Activated naive CD8-positive, alpha-beta T cell treated with anti-CD3 and anti-CD28 coated beads for 36 hours (primary cell): ENCODE measurements at places on chromosomes 16 and 17. TPM values are rescaled to one million over a fixed set of nuclear protein-coding genes. Genes with fewer than 3 reads are reported as not detected.
A peak's percentile ranks its signal among the peaks of the same experiment; 100 is the strongest.

OTOA gene
- 0.06 TPM for total RNA-seq

OTOP2 gene
- not detected for total RNA-seq

SLC6A2 gene
- not detected for total RNA-seq

CCL7 gene
- total RNA-seq: not detected

C16orf74 gene
- 1.6 TPM for total RNA-seq

GRCh38 chr17:36777118-36777517, 160.2 kb upstream of the LHX1 start:
- DNase-seq: no peak
- no peak overlapping the region for H3K4me3 ChIP-seq
- H3K4me1 ChIP-seq: no peaks in the 10 kb centered on the region
- no peak overlapping the region for H3K27ac ChIP-seq
- H3K27me3 ChIP-seq: peaks cover 22% of the 10 kb centered on the region

DNA sequence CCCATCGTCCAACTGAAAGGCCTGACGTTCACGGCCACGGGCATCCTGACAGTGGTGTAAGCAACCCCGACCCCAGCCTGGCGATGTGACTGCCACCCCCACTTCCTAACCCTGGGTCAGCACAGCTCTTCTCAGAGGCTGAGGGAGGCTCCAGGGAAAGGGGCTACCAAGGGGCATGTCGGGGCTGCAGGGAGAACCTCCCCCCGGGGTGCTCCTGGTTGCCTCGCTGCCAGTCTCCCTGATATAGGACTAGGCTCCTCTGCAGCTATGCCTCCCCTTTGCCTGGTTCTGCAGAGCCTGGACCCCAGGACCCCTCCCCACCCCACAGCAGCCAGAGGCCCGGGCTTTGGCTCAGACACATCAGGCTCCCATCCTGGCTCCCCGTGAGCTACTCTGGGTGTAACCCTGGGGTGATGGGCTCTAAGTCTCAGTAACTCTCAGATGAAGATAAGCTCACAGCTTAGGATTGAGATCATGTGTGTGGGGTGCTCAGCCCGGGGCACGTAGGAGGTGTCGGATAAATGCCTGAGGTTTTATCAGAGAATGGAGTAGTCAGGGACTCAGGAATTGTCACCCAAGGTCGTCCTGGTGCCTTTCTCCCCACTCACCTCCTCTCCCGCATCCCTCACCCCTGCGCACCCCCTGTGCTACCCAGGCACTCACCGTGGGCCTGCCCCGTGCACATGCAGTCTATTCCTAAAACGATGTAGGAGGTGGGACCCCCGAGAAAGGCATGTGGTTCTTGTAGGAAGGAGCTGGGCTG, 10.6 kb downstream of the ITGAD start:
- no peaks in the 10 kb centered on the region for H3K27me3 ChIP-seq
- no peak for DNase-seq
- no peak overlapping the region for H3K27ac ChIP-seq
- peaks cover 4% of the 10 kb centered on the region for H3K4me1 ChIP-seq
- no peak overlapping the region for H3K4me3 ChIP-seq

GRCh38 chr17:46769531-46770438, 48.7 kb downstream of the WNT3 start:
- H3K36me3 ChIP-seq: no peaks in the 10 kb centered on the region
- H3K27me3 ChIP-seq: peaks cover 42% of the 10 kb centered on the region
- peaks cover 12% of the 10 kb centered on the region for H3K4me1 ChIP-seq

DNA sequence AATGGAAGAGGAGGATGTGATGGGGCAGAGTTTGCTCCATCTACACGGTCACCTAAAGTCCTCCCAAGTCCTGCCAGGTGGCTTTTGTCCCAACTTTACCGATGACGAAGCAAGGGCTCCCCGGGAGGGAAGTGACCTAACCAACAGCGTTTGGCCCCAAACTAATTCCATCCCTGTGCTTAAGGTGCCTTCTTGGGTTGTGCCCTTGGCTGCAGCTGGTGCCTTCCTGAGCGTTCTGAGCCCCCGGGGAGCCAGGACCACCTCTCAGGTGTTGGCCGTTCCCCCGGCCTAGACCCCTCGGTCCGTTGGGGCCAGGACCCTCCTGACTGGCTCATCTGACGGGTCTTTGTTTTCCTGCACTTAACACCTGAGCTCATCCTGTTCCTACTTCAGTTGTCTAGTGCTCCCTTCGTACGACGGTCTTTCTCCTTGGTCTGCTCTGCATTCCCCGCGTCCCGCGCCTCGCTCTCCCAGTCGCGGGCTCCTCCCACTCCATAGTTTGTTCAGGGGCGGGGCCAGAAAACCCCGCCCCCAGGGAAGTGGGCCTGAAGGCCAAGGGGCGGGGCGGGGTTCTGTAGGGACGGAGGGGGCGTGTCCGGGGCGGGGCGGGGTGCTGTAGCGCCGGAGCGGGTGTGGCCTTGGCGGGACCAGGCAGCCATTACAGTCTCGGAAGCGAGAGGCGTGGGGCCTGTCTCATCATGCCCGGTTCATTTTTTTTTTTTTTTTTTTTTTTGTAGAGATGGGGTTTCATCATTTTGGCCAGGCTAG, 822 bp upstream of the ZSCAN10 start:
- no peaks in the 10 kb centered on the region for H3K27me3 ChIP-seq
- H3K4me3 ChIP-seq: peak overlapping the region; percentile 70
- DNase-seq: peak; percentile 91

- H3K27ac ChIP-seq: no peak overlapping the region
- no peaks in the 10 kb centered on the region for H3K36me3 ChIP-seq
- no peak overlapping the region for H3K4me3 ChIP-seq
- DNase-seq: no peak
- no peaks in the 10 kb centered on the region for H3K27me3 ChIP-seq
These were observed 21.4 kb downstream of the LDHD start for GRCh38 chr16:75095204-75095621.

DNA sequence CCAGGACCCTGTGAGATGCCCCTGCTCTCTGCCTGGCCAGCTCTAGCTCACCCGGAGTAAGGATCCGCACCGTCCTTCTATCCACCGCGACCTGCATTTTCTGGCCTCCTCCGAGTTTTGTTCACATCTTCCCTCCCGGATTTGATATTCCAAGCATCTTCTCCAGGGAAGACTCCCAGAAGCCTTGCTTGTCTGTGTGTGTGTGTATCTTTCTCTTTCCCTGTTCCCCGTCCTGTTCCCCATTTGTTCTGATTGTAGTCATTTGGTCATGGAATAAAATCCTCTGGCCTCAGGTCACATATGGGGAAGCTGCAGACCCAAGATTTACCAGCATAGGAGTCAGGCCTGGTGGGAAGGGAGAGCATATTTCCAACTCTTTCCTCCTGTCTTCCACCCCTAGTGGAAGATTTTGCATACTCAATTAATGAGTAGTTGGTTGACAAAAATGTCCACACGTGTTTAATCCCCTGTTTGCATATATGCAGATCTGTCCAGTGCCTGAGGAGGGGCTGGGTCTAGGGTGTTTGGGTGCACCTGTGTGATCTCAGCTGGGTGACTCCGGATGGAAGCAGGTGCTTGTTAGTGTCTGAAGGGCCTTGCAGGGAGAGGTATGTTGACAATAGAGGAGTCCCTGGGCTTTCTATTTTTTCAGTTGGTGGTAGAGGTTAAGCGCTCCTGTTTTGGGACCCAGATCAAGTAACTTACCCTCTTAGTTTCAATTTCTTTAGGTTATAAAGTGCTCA, 1.9 kb downstream of the PRAC1 start:
- peaks cover 98% of the 10 kb centered on the region for H3K27me3 ChIP-seq
- DNase-seq: no peak
- peaks cover 3% of the 10 kb centered on the region for H3K36me3 ChIP-seq
- H3K27ac ChIP-seq: no peak overlapping the region

DNA sequence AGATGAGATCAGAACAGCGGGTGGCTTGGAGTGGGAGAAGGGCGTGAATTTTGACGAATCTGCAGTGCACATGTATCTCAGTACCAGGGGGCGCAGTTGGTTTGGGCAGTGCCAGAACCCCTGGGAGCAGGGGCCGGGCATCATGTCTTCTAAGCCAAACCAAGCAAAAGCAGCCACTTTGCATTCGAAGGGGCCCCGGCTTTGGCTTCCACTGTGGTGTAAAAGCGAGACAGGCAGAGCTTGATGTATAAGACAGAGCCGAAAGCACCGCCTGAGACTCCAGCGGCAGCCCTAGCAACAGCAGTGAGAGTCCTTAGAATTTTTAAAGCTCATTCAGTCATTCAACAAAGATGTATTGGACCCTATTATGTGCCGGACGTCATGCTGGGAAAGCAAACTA, 3.8 kb upstream of the XYLT1 start:
- no peak overlapping the region for H3K4me3 ChIP-seq
- DNase-seq: no peak
- peaks cover 25% of the 10 kb centered on the region for H3K4me1 ChIP-seq

DNA sequence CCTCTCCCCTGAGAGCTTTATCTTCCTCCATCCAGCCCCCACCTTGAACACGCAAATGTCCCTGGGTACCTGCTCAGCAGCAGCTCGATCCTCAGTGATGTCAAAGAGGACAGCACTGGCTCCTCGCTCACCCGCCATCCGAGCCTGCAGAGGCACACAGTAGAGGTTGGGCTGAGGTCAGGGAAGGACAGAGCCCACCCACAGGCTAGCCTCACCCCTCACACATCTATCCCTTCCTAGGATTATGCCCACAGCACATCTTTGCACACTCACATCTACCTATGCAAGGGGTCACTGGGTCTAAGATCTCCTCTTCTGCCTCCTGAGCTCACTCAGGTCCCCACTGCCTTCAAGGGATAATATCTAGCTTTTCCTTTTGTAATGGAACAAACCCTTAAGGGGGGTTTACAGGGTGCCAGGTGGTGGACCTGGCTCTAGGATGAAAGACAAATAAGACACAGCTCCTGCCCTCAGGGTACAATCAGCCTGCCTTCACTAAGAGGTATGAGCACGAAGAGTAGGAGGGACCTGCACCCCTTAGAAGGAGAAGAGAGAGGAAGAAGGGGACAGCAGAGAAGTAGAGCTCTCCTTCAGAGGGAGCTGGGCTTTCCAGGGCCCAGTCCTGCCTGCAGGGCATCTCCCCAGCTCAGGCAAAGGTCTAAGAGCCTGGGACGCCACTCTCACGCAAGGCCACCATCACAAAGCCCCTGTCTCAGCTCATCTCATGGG, 11.6 kb upstream of the SUPT4H1 start:
- H3K27me3 ChIP-seq: no peaks in the 10 kb centered on the region
- no peak for DNase-seq
- H3K4me3 ChIP-seq: no peak overlapping the region
- H3K4me1 ChIP-seq: peaks cover 7% of the 10 kb centered on the region
- no peaks in the 10 kb centered on the region for H3K36me3 ChIP-seq

GRCh38 chr17:55582897-55583296, 71.6 kb upstream of the SMIM36 start:
- no peak for DNase-seq
- peaks cover 7% of the 10 kb centered on the region for H3K4me1 ChIP-seq
- no peak overlapping the region for H3K27ac ChIP-seq
- no peaks in the 10 kb centered on the region for H3K36me3 ChIP-seq
- no peaks in the 10 kb centered on the region for H3K27me3 ChIP-seq

DNA sequence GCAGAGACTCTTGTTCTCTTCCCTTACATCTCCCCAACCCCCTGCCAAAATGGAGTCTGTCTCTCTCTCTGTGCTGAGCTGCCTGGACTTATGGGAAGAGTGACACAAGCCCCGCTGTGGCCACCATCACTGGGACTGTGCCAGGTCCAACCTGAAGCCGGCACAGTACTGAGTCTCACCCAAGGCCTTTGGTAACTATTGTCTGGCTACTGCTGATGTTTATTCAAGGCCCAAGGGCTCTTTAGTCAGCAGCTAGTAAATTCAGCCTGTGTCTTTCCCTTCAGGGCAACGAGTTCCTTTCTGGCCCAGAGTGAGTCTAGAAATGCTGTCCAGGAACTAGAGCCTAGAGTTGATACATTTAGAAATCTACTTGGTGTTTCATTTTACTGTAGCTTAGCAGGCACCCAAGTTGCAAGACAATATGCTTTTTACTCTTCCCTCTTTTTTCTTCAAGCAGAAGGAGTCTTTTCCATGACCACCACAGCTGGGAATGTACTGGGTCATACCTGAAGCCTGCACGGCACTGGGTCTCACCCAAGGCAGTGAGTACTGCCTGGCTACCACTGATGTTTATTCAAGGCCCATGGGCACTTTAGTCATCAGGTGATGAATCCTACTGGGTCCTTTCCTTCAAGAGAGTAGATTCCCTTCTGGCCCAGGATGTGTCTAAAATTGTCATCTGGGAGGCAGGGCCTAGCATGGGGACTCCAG, 17.7 kb downstream of the EFCAB5 start:
- no peak overlapping the region for H3K4me3 ChIP-seq
- DNase-seq: no peak
- H3K27ac ChIP-seq: no peak overlapping the region
- no peaks in the 10 kb centered on the region for H3K4me1 ChIP-seq

DNA sequence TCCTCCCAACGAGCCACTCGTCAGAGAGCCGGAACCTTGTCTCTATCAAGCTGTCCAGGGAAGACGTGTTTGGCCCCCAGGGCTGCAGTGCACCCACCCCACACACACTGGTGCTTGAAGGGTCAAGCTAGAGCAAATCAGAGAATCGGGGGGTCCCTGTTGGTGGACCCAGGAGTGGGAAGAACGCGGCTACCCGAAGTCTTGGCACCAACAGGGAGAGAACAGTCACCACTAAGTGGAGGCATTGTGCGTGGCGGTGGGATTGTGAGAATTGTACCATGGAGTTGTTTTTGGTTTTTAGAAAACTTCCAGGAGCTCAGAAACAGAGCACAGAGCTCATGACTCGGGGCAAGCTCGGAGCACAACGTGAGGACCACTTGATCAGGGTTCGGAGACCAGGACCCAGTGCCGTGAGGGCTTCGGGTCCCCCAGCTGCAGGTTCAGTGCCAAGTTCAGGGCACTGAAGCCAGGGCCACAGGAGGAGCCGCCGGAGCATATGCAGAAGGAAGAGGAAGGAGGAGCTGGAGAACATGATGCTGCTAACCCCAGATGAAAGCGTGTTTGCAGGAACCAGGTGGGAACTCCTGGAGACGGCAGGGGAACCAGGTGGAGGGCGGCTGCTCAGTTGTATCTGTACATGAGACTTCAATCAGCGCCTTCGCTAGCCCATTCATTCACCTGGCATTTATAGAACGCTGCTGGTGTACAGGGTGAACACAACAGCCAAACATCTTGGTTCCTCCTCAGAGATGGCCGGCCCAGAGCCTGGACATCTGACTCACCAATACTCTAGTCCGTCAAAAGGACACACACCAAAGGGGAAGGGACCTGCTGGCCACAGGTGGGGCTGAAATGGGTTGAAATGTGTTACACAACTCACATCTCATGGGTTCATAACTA, 42.8 kb downstream of the METRNL start:
- no peak overlapping the region for H3K27ac ChIP-seq
- no peak overlapping the region for H3K4me3 ChIP-seq
- H3K4me1 ChIP-seq: peaks cover 24% of the 10 kb centered on the region
- DNase-seq: no peak
- peaks cover 60% of the 10 kb centered on the region for H3K27me3 ChIP-seq

GRCh38 chr17:43728081-43728480, 30.5 kb downstream of the SOST start:
- no peaks in the 10 kb centered on the region for H3K27me3 ChIP-seq
- DNase-seq: no peak
- no peaks in the 10 kb centered on the region for H3K4me1 ChIP-seq
- H3K27ac ChIP-seq: no peak overlapping the region
- H3K4me3 ChIP-seq: no peak overlapping the region
- H3K36me3 ChIP-seq: no peaks in the 10 kb centered on the region

GRCh38 chr17:83086907-83087787, 7.7 kb downstream of the METRNL start:
- H3K4me1 ChIP-seq: peaks cover 25% of the 10 kb centered on the region
- peaks cover 1% of the 10 kb centered on the region for H3K27me3 ChIP-seq
- no peaks in the 10 kb centered on the region for H3K36me3 ChIP-seq
- DNase-seq: no peak
- no peak overlapping the region for H3K27ac ChIP-seq
- H3K4me3 ChIP-seq: no peak overlapping the region
